Stimulated activated CD4-positive, alpha-beta T cell treated with anti-CD3 and anti-CD28 coated beads, TNF-alpha, amount 100 ng/mL, for 4 hours (primary cell): ENCODE measurements at places on chromosomes 11 and 22.

DNA sequence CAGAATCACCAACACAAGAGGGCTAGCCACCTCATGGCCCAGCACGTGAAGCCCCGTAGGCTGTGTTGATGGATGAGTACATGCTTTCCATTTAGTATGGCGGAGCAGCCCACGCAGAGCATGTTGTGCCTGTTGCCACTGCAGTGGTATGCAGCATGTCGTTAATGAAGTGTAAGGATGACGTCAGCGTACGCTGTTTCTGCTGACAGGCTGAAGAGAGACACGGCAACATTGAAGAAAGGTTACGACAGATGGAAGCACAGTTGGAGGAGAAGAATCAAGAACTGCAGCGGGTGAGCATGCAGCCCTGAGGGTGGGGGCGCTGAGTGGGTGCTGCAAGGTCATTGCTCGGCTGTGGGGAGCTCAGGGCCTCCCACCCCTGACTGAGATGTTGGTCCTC, 62.8 kb downstream of the PPFIA1 start:
- no peak for DNase-seq

DNA sequence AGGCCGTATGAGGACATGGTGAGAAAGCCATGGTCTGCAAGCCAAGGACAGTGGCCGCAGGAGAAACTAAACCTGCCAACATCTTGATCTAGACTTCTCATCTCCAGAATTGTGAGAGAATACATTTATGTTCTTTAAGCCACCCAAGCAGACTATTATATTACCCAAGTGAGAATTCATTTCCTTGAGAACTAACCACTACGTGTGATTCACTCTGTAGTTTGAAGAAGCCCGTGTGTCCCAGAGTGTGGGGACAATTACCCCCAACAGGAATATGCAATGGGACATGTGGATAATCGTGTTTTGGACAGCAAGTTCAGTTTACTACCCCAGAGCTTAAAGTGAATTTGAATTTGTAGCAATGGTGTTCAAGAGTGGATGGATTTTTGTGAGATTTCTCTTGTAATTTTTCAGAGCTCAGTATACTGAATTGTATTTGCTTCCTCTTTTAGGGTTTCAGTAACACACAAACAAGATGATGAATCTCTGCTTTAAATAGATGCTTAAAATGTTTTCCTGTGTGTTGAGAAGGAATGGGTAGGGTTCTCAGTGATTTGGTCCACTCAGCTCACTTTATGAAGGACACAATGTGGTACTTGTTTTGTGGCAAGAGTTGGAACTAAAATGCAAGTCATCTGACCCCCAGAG, 100.0 kb upstream of the ARHGAP20 start:
- DNase-seq, result no peak

GRCh38 chr11:75301131-75301530, 50.3 kb downstream of the ARRB1 start:
- no peak for DNase-seq

DNA sequence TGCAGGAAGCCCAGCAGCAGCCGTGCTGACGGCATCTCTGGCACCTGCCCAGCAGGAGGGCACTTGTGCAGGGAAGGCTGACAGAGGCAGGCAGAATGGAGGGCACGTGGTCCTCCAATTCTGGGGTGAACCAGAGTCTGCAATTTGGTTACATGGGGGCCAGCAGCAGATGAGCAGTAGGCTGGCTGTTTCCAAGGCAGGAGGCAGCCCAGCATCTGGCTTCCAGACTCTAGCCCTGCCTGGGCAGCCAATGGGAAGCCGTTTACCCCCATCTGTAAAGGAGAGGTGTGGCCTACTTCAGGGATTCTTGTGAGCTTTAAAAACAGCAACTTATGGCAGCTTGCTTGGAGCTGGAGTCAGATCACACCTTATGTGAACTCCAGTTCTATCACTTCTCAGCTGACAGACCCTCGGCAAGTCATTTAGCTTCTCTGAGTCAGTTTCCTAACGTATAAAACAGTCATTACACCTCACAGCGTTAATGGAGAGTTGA, 27.9 kb upstream of the RASL10A start:
- DNase-seq, result no peak

GRCh38 chr11:32118025-32118974, 27.4 kb downstream of the RCN1 start:
- DNase-seq, result no peak

- DNase-seq, result no peak
These were observed 2.0 kb upstream of the KRTAP5-10 start for GRCh38 chr11:71563406-71563805.

DNA sequence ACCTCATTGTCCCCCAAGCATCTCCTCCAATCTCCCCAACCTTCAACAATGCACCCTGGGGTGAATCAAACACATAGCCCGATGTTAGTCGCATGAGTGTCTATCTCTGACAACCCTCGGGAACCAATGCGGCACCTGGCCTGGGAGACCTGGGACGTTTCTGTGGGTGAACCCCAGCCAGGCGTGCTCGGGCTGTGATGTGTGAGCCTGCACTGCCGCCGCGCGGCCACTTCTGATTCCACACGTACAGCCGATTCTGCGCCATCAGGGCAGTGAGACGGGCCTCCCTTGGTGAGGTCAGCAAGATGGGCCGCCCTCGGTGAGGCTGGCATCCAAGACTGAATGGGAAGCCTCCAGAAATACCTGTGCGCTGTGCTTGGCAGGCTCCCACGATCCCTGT, 5.2 kb upstream of the H19 start:
- DNase-seq, result no peak

DNA sequence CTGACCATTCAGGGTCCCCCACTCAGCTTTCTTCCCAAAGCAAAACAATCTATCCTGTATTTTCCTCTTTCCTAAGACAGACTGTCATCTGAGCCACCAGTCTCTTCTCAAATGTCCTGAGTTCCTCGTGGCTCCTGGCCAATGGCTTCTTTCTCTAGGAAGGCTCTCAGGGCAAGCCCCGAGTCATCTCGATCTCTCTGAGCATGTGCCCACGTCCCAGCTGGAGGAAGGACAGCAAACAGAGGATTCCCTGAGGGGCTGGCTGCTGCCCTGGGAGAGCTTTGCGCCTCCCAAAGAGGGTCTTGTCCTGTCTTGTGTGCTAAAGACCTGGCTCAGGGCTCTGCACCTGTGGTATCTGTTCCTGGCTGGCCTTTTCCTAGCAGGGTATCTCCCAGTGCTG, 8.3 kb downstream of the SLC37A2 start:
- DNase-seq, result no peak

GRCh38 chr22:42376711-42377554, 55.3 kb downstream of the NFAM1 start:
- DNase-seq, result no peak

GRCh38 chr11:117441146-117441975, 113.7 kb downstream of the CEP164 start:
- DNase-seq, result no peak

- no peak for DNase-seq
These were observed 6.0 kb upstream of the CDKN1C start for GRCh38 chr11:2891326-2892214.

- DNase-seq, result no peak
These were observed 12.8 kb downstream of the SCYL1 start for GRCh38 chr11:65537620-65538231.

DNA sequence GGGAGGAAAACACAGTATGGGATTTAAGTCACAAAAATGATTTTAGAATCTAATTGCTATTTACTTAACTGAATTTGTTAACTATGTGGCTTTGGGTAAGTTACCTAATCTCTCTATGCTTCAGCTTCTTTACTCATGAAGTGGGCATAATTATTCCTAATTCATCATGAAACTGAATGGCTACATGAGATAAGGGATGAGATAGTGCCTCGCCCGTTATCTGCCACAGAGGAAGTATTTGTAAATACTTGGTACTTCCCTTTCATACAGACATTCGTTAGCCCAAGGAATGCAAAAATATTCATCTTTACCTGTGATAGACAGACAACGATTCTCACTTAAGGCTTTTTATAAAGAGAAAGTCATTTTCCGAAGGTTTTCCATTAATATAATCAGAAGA, 221.2 kb upstream of the BLID start:
- DNase-seq, result no peak

DNA sequence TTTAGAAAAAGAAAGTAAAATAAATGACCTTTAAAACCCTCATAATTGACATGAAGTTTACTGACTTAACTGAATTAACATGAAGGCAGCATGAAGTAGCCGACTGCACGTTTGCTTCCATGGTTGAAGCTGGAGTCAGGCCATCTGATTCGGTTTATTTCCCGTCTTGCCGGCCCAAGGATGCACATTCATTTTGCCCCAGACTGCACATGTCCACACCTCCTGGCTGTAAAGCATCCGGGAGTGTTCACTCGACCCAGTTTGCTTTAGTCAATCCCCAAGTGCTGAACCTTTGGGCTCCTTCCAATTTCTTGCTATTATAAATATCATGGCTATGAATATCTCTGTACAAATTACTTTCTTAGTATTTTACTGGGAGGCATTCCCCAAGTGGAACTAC, 17.7 kb upstream of the TUB start:
- no peak for DNase-seq

DNA sequence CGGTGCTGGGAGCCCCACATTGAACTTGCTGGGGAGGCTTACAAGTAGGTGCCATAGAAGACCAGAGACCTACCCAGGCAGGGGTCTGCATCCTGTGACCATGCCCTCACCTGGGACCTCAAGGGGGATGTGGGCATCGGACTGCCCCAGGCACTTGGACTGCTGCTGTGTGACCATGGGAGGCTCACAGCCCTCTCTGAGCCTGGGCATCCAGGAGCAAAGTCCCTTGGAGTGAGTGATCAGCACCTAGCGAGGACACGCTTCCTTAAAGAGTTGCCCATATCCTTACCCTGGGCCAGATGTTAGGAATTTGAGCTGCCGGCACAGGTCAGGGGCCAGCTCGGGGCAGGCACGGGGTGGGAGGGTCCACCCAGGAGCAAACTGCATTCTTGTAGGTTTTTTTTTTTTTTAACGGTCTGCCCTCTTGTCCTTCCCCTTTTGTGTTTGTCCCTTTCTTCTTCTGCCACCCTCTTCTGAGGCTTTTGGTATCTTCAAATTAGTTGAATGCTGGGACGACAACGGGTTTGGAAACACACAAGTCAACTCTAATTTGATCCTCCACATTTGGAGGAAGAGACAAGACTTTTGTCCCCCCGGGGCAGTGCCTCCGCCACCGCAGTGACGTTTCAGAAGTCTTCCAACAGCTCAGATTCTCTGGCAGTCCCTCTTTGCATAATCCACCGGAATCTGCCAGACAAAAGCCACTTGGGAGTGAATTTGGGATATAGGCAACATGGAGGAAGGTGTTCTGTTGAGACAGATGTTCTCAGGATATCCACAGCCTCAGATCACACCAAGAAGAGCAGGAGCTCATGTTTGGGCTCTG, 46.1 kb upstream of the LINC01488 start:
- DNase-seq, result no peak

GRCh38 chr11:95469258-95469657, 238.3 kb upstream of the SESN3 start:
- DNase-seq, result no peak

DNA sequence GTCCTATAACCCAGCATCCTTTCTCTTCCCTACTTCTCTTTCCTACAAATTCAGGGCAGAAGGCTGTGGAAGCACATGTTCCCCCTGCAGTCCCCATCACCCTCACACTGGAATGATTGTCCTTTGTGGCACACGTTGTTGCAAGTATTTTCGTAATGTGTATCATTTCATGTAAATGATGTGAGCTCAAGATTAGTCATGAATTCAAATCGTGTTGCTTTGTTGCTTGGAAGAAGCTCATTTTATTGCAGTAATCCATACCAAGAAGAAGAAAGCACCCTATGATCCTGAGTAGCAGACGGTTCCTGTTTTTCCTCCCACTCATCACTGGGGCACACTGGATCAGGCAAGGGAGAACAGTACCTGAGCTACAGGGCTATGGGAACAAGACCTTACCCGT, 173.4 kb downstream of the NCAM1 start:
- DNase-seq, result no peak

GRCh38 chr11:108313444-108313843, 90.6 kb downstream of the ATM start:
- DNase-seq, result no peak

DNA sequence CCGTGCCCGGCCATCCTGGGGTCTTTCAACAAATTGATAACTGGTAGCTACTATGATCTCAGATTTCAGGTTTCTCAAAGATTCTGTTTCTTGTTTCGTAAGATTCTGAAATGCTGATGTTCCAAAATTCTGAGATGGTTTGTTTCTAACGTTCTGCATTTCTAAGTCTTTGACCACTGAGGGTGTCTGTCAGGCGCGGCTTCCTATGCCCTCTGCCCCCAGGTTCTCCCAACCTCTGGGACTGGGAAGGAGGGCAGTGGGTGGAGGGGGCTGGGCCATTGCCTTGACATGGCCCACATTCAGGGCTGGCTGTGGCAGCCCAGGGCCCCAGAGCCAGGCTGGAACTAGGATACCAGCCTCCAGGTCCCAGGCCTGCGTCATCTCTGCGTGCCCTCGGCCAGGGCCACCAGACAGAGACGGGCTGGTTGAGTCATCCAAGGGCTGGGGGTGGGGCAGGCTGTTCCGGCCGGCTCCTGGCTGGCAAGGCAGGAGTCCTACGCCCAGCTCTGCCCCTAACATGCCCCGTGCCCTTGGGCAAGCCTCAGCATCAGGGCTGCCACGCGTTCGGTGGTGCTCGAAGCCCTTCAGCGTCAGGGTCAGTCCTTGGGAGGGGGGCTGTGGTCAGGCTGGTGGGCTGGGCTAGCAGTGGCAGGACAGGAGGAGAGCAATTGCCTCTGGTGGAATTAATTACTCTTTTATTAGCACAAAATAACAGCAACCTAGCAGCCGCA, 5.2 kb downstream of the TMEM134 start:
- DNase-seq, result no peak

DNA sequence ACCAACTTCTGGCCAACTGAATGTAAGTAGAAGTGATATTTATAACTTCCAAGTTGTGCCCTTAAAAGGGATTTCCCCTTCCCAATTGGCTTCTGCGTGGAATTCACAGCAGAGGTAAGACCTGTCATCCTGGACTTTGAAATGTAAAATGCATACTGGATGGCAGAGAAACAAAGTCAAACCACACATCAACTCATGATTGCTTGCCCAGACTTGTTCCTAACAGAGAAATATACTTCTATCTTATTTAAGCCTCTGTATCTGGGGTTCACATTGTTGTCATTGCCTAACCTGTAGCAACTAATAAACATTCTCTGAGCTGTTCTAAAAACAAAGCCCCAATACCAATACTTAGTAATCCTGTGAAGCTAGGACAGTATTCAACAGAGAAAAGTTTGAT, 6.2 kb downstream of the ME3 start:
- no peak for DNase-seq

DNA sequence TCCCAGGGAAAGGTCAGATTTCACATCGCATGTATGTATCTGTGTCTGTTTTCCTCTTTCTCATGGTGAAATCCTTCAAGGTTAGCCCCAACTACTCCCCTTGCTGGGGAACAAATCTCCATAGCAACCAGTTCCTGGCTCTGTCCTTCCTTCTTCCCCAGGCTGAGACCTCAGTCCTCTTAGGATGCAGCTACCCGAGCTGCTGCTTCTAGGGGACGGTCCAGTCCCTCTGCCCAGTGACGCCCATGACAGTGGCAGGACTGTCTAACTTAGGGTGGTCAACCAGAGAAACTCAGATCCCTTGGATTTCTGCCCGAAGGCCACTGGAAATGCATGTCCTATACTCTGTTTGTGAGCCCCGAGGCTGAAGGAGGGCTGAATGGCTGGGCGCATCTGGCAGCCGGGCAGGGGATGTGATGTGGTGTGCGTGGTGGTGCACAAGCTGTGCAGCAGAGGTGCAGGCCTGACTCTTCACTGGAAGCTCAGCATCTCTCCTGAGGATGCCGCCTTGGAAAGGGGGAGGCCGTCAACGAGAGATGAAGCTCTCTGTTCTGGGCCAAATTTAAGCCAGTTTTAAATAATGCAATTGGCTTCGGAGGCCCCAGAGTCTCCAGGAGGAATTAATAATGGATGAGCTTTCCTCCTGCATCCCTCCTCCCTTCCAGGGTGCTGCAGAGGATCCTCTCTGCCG, 118.7 kb upstream of the B3GAT1 start:
- no peak for DNase-seq

- DNase-seq, result no peak
These were observed 39.4 kb upstream of the NUP50 start for GRCh38 chr22:45124176-45124847.
